Activated CD4-positive, alpha-beta T cell treated with anti-CD3 and anti-CD28 coated beads, Interleukin-10, Interleukin-2, amounts not matched to agents 100 ng/mL and 50 ng/mL, durations not matched to agents 16 hours and 8 hours (primary cell): ENCODE measurements at places on chromosomes 2 and 18.

- no peak for DNase-seq
Measured at GRCh38 chr18:70059684-70060083, 112.0 kb upstream of the CD226 start.

GRCh38 chr2:164811819-164812218 is 29.8 kb downstream of the COBLL1 start:
- no peak for DNase-seq

DNA sequence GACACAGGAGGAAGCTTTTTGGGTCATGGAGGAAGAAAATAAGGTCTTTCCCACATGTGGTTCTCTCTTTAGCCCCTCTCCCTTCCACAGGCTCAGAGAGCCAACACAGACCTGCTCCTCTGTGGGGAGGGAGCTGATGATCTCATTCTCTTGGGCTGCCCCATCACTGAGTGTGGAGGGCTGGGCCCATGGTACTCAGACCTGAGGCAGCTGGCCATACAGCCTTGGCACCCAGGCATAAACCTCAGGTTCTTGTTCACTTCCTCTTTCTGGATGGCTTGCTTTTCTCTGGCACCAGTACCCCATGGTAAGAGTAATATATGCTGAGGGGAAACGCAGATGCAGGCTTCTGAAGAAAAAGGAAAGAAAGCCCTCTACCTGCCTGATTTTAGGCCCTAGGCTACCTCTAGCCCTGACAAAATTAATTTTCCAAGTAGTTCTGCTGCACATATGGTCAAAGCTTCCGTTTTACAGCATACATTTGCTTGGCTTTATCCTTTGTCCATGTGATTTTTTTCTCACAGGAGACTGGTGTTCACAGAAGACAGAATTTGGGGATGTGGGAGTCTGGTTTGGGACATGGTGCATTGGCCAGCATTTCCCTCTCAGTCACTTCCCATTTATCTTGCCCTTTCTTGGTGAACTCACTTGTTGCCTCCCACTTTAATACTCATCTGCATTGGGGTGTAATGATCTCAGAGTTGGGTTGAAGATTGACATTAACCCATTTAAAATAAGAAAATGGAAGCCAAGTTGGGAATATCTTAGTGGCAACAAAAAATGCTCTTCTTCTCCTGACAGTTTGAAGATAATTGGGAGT is 11.1 kb downstream of the DHRS9 start:
- DNase-seq = no peak

DNA sequence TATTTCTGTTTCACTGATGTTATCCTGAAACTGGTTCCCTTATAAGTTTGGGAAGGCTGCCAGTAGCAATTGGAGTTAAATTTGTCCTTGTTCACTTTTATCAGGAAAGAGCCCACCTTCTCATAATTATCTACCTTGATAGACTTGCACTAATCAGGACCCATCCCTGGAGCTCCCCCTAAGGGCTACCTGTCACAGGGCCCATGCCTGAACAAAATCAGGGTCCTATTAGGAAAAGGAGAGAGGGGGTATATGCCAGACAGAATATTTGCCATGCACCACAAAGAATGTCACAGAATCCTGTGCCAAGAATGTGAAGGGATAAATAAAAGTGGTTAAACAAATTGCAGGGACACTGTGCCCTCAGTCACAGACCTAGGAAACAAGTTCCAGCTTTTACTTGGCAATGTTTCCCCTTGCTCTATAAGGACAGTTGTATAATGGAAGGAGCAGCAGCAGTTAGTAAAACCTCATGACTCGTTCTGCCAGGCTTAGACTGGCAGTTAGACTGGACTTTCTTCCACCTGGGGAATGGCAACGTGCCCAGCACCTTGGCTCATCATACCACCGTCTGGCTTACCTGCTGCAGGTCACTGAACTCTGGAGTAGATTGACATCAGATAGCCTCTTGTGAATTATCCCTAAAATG is 32.3 kb upstream of the VWC2L start:
- DNase-seq = no peak

GRCh38 chr18:42157878-42158277 is 202.8 kb downstream of the PIK3C3 start:
- no peak for DNase-seq

DNA sequence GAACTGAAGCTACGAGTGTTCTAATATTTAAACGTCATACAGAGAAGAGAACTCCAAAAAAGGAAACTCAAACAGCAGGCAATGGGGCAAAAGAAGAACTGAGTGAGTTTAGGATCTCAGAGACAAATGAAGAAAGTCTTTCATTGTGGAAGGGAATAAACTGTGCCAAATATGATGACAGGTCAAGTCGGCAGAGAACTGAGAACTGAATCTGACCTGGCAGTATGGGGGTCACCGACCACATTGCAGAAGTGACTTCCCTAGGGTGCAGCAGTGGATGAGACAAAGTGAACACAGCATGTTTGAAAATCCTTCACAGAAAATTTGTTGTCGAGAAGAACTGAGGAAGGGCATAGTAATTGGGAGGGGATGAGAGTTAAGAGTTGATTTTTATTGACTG is 55.9 kb downstream of the TTC21B start:
- no peak for DNase-seq

GRCh38 chr2:39657287-39657937 is 8.3 kb upstream of the TMEM178A start:
- DNase-seq = no peak
